ENCODE measurements at places on chromosomes 1 and 21.
A peak's percentile ranks its signal among the peaks of the same experiment; 100 is the strongest.

DNA sequence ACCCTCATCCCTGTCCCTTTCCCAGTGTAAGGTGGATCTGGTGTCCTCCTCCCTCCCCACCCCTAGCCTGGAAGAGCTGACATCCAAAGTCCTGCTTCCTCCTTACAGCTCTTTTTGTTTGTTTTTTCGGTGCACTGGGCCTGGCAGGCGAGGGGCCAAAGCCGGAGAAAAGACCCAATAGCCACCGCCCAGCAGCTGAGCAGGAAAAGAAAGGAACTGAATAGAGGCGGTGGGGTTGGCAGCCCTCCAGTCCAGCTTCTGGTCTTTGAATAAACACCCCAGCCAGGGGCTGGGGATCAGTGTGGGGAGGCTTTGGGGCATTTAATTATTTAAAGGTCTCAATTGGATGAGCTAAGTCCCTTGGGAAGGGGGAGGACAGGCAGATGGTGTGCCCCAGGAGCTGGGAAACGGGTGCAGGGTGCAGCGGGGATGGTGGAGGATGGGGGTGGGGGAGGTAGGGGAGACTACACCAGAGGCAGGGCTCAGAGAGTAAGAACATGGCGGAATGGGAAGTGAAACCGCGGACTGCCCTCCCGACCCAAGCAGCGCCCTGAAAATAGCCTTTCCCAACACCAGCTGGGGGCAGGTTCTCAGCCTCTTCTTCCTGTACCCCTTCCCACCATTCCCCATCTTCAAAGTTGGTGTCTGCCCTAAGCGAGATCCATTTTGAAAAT lies 20.2 kb downstream of the BTG2 start:
- peak; percentile 27 for DNase-seq

GRCh38 chr21:31920275-31920674 lies 47.5 kb downstream of the HUNK start:
- DNase-seq, result no peak

DNA sequence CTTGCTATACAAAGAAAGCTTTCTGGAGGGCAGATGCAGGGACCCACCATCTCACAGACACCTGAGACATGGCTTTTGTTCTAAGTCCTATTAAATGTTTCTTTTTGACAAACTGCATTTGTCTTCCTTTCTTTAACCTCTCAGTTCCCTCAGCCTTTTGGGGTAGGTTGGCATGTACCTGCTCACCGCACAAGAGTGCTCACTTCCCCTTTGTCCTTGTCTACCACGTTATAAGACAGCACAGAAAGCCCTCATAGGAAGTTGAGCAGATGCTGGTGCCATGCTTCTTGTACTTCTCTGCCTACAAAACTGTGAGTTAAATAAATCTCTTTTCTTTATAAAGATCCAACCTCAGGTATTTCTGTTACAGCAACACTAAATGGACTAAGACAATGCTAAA lies 31.9 kb upstream of the RGS21 start:
- no peak for DNase-seq

GRCh38 chr1:116078699-116079223 lies 32.4 kb upstream of the MAB21L3 start:
- no peak for DNase-seq

DNA sequence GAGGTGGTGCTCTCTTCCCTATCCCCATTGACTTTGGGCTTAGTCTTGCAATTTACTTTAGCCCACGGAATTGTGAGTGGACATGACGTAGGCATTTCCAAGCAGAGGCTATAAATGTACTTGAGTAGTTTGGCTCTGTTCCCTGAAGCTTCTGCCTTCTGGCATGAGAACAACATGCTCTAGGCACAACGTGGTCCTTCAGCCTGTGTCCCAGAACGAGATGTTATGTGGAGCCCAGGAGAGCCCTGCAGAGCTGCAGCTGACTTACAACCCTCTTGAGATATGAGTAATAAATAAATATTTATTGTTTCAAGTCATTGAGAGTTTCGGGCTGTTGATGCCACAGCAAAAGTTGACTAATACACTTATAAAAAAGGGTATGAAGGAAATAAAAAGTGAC lies 105.2 kb upstream of the HMGB4 start:
- DNase-seq, result no peak

- no peak for DNase-seq
Measured at GRCh38 chr1:201332616-201333335, 44.7 kb downstream of the TNNT2 start.

DNA sequence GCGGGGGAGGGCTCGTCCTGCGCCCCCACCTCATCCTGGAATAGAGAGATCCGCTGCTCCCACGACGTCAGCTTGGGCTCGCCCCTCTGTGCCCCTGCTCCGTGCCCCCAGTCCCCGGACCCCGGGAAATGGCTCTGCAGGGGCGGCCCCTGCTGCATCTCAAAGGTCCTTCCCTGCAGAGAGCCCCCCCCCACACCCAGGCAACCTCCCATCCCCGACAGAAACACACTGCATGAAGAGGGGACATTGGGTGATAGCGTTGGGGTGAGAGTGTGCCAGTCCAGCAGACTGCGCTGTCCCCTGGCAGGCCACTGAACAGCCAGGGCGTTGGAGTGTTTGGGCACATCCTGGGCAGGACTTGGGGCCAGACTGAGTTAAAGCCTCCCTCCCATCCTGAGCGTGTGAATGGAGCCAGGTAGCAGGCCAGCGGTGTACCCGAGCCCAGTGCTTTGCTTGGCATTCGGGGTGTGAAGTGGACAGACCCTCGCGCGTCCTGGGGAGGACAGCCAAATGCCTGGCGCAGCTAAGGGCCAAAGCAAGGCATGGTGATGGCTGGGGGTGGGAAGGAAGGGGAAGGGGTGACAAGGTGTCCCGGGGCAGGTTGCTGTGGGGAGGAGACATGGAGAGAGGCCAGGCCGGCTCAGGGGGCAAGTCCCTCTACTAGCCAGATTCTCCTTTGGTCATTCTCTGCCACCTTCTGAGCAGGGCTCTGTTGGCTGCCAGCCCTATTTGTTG lies 633 bp upstream of the ETNK2 start:
- no peak for DNase-seq

GRCh38 chr1:192497214-192497794 lies 78.3 kb upstream of the RGS1 start:
- no peak for DNase-seq

All from NCI-H2171 (cell line).